Smooth muscle cell of the brain vasculature (primary cell): ENCODE measurements at places on chromosomes 3 and 15.
A peak's percentile ranks its signal among the peaks of the same experiment; 100 is the strongest.

GRCh38 chr3:111076732-111077131, 5.1 kb downstream of the NECTIN3 start:
- DNase-seq: no peak

- DNase-seq: no peak
Measured at GRCh38 chr15:100682468-100682867, 80.1 kb downstream of the ASB7 start.

GRCh38 chr3:177181418-177181817, 15.9 kb downstream of the TBL1XR1 start:
- no peak for DNase-seq

DNA sequence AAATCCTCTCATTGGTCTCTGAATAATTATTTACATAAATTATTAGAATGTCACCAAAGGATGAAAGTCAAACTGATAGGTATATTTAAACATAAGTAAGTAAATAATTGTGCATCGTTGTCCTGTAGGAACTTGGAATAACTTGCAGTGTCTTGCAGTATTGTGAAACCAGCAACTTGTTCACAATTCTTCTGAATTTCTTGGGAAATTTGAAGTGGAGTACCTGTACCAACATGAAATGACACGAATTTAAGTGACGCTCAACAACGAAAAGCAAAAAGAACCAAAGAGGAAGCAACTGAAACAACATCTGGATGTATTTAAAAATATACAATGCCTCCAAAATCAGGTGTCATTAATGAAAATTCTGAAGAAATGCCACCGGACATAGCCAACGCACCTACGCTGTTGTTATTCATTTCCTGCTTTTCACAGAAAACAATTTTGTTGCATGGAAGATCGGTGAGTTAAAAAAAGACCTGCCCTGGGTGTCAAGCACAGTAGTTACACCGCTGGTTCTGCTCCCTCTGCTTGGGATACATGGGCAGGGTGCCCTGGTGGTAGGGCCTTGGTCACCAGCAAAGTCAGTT, 112.5 kb downstream of the RPLP1 start:
- DNase-seq: no peak

GRCh38 chr15:26095710-26096330, 232.7 kb upstream of the ATP10A start:
- DNase-seq: no peak

GRCh38 chr3:77620009-77620408, 580.1 kb downstream of the ROBO2 start:
- DNase-seq: no peak

GRCh38 chr15:59622289-59622688, 10.7 kb downstream of the GCNT3 start:
- DNase-seq: no peak

DNA sequence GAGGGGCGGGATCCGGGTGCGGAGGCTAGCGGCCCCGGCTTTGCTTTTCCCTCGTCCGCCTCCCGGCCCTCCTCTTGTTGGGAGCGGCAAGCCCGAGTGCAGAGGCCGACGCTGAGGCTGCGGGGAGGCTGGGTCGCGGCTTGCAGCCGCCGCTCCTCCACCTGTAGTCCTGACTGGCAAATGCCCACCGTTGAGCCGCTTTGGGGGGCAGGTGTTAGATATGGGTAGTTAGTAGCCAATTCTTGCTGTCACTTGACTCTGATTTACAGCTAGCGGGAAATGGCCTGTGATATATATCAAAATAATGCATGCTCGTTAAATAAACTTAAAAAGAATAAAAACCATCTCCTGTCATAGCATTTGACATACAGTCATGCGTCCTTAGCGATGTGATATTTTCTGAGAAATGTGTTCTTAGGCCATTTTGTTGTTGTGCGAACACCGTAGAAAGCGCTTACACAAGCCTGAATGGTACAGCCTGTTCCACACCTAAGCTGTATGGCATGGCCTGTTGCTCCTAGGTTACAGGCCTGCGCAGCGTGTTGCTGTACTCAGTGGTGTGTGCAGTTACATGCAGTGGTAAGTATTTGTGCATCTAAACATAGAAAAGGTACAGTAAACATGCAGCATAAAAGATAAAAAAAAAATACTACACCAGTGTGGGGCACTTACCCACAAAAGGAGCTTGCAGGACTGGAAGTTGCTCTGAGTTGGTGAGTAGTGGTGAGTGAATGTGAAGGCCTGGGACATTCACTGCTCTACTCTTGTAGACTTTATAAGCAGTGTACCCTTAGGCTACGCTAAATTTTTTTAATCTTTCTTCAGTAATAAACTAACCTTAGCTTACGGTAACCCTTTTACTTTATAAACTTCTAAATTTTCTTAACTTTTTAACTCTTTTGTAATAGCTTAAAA, 873 bp downstream of the CAPN7 start:
- no peak for DNase-seq

DNA sequence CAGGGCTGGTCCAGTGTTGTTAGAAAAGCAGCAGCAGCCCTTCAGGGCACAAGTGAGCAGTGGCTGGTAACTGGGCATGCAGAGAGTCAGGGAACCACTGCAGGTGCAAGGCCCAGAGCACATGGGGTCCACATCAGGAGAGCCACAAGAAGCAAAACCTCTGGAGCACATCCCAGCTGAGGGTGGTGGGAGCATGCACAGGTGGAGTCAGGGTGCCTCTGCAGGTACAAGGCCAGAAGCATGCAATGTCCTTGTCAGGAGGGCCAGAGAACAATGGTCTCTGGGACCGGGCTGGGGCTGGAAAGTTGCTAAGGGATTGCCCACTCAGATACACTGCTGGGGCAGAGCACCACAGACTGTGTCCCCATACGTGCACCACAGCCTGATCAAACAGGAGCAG, 226.1 kb upstream of the UBE2E2 start:
- DNase-seq: no peak

DNA sequence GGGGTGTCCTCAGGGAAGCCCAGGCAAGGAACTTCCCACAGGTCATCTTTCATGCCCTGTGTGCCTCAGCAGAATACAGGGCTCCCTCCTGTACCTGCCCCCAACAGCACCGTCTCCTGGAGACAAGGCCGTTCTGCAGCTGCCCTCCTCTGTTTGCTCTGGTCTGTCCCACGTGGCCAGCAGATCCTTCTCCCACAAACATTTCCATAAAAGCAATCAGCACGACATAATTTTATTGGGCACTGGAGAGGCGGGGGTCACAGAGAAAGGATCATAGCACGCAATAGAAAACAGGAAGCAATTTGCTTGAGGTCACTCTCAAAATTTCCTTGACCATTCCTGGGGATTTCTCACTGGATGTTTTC, 29.4 kb downstream of the STARD5 start:
- no peak for DNase-seq

- no peak for DNase-seq
Measured at GRCh38 chr3:13972679-13973379, 93.0 kb upstream of the WNT7A start.

GRCh38 chr3:62712746-62713145, 162.5 kb downstream of the CADPS start:
- no peak for DNase-seq

DNA sequence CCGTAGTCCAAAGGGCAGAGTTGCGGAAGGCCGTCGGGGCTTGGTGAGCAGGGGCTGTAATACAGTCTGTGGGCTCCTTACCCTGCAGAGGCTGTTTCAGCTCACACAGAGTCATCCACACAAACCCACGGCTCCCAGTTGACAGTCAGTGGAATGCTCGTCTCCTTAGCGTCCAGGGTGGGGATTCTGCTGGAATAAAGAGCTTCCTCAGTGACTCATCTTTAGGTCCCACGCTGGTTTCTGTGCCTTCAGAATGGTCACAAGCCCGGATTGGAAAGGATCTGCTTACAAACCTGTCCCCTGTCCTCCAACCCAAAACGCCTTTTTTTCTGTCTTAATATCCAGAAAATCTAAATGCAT, 201.3 kb upstream of the TPM1 start:
- no peak for DNase-seq

- no peak for DNase-seq
Measured at GRCh38 chr15:74253211-74253921, 17.2 kb downstream of the CCDC33 start.

DNA sequence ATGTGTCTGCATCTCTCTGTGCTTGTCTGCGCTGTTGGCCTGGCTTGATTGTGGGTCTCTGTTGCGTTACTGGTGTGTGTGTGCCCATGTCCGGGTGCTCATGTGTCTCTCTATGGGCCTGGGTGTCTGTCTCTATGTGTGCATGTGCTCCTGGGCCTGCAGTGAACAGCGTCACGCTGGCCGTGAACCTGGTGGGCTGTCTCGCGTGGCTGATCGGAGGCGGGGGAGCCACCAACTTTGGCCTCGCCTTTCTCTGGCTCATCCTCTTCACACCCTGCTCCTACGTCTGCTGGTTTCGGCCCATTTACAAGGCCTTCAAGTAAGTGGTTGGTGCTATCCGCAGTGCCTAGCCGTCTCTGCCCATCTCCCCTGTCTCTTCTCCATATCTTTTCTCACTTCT, 7.0 kb upstream of the PPCDC start:
- no peak for DNase-seq

- DNase-seq: peak; percentile 79
Measured at GRCh38 chr3:189995129-189995528, 125.6 kb downstream of the P3H2 start.

- DNase-seq: no peak
Measured at GRCh38 chr3:179446501-179446900, 4.8 kb downstream of the GNB4 start.

DNA sequence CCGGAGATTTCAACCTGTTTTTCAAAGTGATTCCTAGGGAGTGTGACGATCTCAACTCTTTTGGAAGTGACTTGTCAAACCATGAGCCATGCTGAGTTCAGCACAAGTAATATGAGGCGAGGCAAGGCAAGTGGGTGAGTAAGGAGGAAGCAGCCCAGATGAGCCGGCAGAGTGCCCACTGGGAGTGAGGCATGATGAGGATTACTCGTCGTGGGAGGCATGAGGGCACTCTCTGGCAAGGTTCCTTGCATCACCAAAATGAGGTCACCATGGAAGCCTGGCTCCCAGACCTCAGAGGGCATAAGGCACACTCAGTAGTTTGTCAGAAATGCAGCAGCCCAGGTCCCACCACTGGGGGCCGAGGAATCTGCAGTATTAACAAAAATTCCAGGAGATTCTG, 636.1 kb downstream of the MAGI1 start:
- DNase-seq: peak; percentile 36

DNA sequence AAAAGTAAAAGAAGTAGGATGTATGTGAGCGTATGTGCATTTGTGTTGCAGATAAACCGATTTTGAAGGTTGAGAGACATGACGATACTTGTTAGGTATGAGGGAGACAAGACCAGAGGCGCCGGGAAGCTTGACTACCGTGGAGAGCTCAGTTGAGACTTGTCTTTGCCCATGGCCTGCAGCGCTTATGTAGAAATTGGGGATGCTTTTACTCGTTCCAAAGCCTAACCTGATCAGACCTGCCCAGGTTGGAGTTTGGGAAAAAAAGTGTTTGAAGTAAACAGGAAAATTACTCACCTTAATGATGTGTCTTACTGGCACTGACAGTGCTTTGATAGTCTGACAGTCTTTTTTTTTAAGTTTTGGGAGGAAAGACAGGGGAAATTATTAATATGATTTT, 202.8 kb downstream of the TP63 start:
- no peak for DNase-seq

DNA sequence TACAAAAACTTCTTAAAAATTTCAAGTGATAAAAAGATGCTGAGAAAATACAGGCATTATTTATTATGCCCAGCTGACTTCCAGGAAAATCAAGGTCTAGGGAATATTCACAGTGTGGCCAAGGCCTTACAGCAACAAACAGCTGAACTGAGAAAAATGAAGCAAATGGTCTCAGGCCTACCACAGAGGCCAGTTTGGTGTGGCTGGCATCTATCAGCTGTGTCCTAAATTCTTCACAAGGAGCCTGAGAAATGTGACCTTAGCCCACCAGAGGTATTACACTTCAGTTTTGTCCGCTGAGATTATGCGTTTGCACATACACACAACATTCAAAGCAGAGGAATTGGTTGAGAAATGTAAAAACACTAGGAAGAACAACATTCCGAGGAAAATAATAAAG, 77.4 kb downstream of the ANP32A start:
- DNase-seq: no peak

GRCh38 chr3:111939873-111940272, 39.0 kb upstream of the ABHD10 start:
- DNase-seq: no peak

DNA sequence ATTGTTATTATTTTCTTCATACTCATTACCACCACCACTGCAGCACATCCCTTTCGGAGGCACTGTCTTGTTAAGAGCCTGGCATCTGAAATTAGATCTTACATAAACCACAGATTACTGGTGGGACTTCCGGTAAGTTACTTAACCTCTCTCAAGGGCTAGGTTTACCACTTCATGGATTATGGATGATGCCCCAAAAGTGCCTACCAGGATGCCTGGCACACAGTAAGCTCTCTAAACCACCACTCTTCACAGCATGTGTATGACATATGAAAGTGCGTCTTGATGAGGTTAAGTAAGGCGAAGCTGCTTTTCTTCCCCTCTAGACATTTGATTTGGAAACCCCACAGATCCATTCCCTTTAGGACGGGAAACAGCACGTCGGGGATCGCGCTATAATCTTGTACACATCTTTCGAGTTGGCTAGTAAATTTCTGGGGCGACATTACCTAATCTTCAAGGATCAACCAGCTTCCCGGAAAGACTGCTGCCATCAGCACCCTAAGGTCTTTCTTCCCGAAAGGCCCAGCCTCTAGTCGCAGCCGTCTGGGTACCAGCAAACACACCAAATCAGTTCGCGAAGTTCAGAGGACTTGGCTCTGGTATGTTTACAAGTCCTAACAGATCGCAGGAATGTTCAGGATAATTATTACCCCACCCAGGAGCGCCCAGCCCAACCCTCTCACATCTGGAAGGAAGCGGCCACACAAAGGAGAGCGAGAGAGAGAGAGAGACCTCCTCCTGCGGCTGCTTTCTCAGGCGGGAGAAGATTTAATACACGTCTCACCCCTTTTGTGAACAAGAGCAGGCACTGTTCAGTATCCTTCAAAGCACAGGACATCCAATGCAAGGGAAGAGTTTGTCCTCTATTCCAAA, 155.1 kb upstream of the FRMD4B start:
- no peak for DNase-seq

GRCh38 chr15:66729331-66729951, 27.4 kb downstream of the SMAD6 start:
- no peak for DNase-seq

DNA sequence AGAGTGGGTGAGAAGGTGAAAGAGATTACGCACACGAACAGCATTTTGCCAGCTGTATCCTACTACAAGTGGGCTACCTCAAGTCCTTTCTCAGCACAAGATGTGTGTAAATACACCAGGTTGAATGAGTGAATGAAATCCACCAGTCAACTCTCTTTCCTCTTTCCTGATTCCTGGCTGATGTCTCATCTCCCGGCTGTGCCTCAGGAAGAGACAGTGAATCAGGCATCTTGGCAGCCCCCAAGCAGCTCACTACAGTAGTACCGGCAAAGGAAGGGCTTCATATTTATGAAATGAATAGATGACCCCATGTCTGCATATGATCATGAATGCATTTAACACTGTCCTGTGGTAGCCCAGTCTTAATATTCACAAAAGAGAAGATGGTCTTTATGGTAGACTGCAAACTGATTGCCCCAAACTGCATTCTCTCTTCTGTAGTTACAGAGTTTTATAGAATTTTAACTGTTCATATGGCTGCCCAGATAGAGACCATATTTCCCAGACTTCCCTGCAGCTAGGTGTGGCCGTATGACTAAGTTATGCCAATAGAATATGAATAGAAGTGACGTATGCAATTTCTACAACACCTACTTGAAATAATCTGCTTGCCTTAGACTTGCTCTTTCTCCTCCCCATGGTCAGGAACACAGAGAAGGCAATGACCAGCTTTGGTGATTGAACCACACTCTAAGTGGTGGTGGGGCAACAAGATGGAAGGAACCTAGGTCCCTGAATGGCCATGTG, 22.7 kb downstream of the MGLL start:
- DNase-seq: no peak

GRCh38 chr3:112958811-112959560, 15.9 kb downstream of the CD200R1 start:
- DNase-seq: no peak
